ENCODE measurements at places on chromosomes 3 and 15.

DNA sequence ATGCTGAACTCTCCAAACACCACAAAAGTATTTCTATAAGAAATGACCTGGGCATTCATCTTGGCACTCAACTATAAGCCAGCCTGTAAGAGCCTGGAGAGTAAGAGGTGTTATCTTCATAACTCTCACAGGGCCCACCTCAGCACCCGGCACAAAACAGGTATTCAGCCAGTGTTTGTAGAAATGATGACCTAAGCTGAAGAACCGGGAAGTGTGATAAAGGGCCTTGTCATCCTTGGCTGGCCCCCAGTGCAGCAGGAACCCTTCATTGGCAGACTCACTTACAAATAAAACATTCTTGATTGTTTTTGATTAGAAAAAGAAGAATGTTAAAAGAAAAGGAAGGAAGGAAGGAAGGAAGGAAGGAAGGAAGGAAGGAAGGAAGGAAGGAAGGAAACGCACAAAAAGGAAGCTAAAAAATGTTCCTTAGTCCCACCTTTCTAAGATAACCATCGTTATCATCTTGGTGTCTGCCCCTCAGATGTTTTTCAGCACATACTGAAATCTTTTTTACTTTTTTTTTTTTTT is 52.1 kb downstream of the DAPK2 start:
- no peak for DNase-seq

DNA sequence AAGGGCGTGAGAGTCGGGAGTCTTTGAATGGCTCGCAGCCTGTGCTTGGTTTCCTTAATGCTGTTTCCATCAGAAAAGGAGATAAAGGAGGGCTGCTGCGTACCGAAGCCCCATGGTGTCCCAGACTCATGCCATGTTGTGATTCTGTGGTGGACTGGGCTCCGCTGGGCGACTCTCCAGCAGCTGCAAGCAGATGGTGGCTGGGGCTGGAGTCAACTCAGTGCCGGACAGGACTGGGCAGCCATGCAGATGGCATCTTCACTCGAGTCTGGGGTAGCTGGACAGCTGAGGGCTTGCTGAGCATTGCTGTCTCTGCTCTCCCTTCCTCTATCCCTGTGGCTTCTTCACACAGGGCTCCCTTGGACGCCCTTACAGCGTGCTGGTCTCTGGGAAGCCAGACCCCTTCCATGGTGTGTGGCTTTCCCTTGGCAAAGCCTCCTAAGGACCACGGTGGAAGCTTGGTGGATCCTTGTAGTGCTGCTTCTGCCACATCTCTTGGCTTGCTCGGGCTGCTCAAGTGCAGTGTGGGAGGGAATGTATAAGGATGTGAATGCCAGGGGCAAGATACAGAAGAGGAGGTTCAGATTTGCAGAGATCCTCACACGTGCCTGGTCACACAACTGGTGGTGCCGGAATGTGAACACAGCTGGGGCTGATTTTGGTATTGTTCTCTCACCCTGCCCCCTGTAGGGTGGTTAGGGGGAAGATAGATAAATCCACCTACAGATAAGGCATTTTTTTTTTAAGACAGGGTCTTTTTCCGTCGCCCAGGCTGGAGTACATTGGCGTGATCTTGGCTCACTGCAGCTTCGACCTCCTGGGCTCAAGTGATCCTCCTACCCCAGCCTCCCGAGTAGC is 9.0 kb downstream of the NIPA1 start:
- DNase-seq, result no peak

DNA sequence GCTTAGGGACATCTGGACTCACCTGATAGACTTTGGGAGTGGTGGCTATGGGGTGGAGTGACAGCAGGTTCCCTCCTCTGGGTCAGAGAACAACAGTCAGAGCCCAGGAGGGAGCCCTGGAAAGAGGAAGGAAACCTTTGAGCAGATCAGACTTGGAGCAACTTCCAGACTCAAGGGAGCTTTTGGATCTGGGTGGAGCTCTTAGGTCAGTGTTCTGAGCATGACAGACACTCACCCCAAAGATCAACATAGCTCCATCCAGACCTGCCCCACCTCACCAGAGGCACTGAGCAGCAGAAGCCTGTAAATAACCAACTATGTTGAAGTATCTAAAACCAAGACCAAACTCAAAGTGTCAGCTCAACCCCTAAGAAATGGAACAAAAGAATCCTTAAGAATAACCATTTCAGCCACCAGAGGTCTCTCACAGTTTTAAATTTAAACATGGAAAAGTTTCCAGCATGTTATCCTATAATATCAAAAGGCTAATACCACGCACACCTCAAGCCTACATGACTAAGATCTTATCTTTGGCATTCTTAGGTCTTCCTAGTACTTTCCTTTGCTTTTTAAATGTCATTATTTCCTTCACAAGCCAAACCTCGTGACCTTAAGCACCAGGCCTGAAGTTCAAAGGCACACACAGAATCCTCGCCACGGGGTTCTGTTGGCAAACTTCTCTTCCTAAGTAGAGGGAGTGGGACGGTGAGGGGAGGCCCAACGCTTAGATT is 56.4 kb downstream of the UMPS start:
- no peak for DNase-seq

GRCh38 chr3:138600100-138600745 is 6.2 kb upstream of the CEP70 start:
- DNase-seq, result no peak

- no peak for DNase-seq
Measured at GRCh38 chr3:67380118-67380517, 274.3 kb downstream of the SUCLG2 start.

GRCh38 chr15:39578851-39579486 is 1.9 kb upstream of the THBS1 start:
- no peak for DNase-seq

Measured in common myeloid progenitor, CD34-positive (primary cell).